ENCODE measurements at places on chromosomes 3 and 15. TPM values are rescaled to one million over a fixed set of nuclear protein-coding genes. Genes with fewer than 3 reads are reported as not detected.

Gene APOD
- not detected for total RNA-seq

Gene FAM227B
- 7.5 TPM for total RNA-seq

Gene MYRIP
- total RNA-seq: 4.6 TPM

Gene CTXN2
- 0.13 TPM for total RNA-seq

Gene MAGI1
- 38.6 TPM for total RNA-seq

Gene ZSCAN2
- 21.8 TPM for total RNA-seq

Gene SEMA6D
- 48.7 TPM for total RNA-seq

Gene CCR2
- not detected for total RNA-seq

GRCh38 chr3:140344082-140344454, 333.8 kb upstream of the TRIM42 start:
- no peak for DNase-seq

DNA sequence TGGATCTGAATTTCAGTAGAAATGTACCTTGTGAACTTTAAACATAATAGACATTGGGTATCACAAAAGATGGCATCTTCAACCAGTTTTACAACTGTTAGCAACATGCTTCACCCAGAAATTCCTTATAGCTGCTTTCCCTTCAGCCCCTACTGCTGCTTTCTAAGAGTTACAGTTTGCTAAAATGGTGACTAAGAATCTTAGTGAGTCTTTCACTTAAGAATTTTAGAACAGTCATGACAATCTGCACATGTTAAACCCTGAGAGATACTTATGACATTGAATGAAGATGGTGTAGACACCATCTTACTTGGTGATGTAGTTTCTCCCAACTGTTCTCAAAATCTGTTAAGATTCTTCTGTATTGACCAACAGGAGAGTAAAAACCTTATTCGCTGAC, 129.7 kb upstream of the UBE2E1 start:
- DNase-seq: no peak

DNA sequence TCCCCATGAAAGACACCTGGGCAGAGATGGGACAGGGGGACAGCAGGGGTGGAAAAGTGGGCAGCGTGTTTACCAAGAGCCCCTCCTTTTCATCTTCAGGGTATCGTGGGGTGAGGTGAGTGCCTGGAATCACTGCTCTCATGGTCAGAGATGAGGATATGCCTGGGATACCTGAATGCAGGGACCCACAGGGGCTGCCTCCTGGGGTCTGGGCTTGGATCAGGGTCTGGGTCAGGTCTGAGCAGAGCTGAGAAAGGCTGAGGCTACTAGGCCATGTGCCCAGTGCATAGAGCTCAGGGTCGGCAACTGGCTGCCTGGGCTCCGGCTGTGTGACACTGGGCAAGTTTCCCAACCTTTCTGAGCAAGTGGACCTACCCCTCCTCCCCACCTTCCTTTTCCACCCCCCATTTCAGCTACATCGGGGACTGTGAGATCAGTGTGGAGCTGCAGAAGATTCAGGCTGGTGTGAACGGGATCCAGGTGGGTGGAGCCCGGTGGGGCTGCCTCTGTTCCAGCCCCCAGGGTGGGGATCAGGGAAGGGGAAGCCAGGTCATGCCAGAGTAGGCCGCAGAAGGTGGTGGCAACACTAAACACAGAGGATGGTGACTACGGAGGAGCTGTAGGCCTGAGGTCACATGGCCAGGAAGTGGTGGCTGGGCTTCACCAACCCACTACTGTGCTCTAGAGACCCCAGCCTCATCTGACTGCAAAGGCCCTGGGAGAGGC, 24.5 kb downstream of the ESYT3 start:
- DNase-seq: peak; percentile 38

GRCh38 chr15:27235681-27236080, 264.7 kb downstream of the GABRG3 start:
- no peak for DNase-seq

DNA sequence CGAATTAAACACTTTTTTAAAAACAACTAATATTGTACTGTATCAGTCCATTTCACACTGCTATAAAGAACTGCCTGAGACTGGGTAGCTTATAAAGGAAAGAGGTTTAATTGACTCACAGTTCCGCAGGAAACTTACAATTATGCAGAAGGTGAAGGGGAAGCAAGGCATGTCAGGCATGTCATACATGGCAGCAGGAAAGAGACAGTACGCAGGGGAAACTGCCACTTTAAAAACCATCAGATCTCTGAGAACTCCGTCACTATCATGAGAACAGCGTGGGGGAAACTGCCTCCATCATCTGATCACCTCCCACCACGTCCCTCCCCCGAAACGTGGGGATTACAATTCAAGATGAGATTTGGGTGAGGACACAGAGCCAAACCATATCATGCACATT, 162.8 kb upstream of the TPM1 start:
- peak; percentile 21 for DNase-seq

DNA sequence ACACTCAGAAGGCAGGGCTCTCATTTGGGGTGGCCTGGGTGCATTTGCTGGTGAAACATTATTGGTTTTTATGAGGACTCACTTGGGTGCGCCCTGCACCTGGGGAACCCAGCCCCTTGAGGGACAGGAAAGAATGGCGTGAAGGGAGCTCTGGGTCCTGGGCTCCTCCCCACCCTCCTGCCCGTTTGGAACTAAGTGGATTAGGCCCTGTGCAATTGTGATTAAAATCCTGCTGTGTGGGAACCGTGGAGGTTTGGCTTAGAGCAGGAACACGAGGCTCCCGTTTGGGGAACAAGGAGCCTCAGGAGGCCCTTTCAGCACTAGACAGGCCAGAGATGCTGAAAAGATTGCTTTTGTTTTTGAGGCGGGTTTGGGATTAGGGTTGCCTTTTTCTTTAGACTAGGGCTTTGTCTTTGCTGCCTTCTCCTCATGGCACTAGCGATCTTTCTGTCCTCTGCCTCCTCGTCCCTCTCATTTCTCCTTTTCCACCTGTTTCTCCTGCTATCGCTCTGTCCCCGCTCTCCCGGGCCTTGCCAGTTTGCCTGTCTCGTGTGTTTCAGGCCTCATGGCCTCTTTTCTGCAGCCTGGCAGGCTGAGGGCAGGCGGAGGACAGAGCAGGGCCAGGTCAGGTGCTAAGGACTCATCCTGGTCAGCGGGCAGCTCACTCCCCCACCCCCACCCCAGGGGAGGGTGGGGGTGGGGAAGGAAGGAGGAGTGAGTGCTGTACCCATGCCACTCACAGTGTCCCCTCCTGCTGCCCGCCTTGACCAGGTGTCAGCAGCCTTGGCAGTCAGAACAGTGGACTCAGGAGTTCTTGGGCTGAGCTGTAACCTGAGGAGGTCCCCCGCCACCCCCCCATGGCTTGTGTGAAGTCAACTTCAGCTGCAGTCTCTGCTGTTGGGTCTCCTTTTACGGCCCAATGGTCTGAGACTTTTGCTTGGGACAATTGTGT, 8.6 kb downstream of the MAPKAPK3 start:
- DNase-seq: peak; percentile 72

GRCh38 chr15:64211696-64212095, 48.9 kb upstream of the PPIB start:
- no peak for DNase-seq

GRCh38 chr15:31459400-31459748, 132.7 kb downstream of the KLF13 start:
- DNase-seq: no peak

GRCh38 chr3:109702252-109702651, 364.9 kb upstream of the DPPA4 start:
- DNase-seq: no peak

DNA sequence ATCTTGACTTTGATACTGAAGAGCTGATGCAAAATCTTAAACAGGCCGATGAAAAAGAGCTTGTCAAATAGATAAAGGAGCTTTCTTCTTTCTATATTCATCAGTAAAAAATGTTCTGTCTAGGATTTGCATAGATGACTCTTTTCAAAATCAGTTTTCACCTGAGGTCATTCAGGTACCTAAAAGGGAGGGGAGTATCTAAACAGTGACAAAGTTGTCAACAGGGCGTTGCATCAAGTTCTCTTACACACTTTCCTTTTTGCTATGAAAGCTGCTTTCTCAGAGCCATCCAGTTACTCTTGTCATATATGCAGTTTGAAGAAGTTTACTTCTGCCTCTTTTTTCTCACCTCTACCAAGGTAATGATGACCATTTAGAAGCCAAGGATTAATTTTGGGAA, 60.0 kb downstream of the AKAP13 start:
- no peak for DNase-seq

DNA sequence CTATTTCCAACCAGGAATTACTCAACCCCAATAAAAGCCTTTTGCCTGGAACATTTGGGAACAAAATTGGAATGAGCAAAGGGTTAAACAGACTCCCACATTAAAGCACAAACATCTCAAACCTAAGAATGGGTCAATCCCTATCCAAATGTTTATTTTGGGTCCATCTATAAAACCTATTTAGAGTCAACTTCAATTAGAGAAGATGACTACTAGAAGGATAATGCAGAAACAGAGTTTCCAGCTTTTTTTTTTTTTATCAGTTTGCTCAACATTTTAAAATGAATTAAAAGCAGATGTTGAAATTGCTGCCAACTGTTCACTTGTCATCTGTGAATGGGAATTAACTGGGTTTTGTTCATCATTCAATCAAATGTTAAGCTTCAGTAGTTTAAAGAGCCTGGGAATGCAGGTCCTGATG, 4.1 kb upstream of the TBC1D23 start:
- no peak for DNase-seq

DNA sequence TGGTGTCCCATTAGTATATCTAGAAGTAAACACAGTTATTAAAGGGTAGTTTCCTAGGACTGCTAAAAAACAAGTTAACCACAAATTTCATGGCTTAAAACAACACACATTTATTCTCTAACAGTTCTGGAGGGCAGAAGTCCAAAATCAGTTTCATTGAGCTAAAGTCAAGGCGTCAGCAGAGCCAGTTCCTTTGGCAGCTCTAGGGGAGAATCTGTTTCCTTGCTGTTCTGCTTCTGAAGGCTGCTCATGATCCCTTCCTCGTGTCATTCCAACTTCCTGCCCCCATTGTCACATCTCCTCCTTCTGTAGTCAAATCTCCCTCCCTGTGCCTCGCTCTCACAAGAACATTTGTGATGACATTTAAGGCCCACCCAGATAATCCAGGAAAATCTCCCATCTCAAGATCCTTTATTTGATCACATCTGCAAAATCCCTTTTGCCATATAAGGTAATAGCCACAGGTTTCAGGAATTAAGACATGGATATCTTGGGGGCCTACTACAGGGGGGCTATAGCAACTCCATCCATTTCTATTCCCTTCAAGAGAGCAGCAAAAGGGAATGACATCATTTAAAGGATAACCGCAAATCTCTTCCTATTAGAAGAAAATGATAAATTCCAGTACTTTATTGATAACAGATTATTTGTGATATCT, 50.1 kb downstream of the GPR176 start:
- no peak for DNase-seq

DNA sequence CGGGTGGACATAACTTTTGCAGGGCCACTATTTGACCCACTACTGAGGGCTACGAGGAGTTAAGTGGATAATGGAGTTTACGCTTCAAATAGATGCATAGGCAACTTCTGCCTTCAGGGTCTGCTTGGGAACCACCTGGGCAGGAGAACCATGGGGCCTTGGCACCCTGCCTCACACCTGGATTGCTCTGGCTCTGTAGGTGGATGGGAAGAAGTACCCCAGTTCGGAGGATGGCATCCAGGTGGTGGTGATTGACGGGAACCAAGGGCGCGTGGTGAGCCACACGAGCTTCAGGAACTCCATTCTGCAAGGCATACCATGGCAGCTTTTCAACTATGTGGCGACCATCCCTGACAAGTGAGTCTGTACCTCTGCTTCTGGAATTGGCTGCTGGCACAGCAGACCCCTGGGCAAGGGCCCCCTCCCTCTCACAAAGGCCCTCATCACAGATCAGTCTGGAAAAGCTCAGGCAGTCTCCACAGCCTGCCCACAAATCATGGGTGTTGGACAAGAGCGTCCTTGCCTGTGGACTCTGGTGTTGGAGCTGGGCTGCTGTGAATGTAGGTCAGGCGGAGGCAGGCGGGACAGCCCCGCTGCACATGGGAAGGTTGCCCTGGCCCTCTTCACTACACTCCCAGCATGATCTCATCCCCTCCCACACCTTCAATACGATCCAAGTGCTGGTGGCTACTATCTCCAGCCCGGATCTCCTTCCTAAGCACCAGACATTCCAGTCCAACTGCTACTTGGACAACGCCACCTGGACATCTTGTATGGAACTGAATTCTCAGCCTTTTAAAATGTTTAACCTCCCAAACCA, 46.7 kb downstream of the MESD start:
- DNase-seq: no peak

- peak; percentile 75 for DNase-seq
These were observed 118.8 kb upstream of the DAZL start for GRCh38 chr3:16723978-16724377.

Data from endodermal cell (in vitro differentiated cells).